SJSA1 (cell line): ENCODE measurements at places on chromosomes 12 and 14. TPM values are rescaled to one million over a fixed set of nuclear protein-coding genes. Genes with fewer than 3 reads are reported as not detected.

Gene CABP1
- total RNA-seq, result not detected in 2 replicates

Gene GNPTAB
- 14.8 and 15.9 TPM in 2 replicates for total RNA-seq

Gene RNASE2
- total RNA-seq, result not detected in 2 replicates

Gene TAS2R42
- not detected in 2 replicates for total RNA-seq

DNA sequence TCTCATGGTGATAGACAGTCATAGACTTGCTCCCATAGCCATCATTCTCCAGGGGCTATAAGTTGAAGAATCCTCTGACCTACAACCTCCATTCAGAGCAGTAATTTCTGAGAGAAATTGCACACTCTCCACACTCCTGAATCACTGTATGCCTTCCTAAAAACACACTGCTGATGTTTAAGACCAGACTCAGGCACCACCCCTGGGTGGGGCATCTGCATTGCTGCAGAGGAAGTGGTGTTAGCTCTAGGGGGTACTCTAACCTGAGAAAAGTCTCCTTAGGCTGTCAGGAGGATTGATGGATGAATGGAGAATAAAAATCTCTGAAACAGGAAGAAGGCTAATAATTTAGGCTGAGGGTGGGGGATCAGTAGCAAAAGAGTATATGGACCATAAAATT lies 436.1 kb downstream of the DAD1 start:
- H3K4me3 ChIP-seq, result no peak overlapping the region
- no peak for DNase-seq
- no peaks in the 10 kb centered on the region for H3K4me1 ChIP-seq
- no peaks in the 10 kb centered on the region for H3K27me3 ChIP-seq

GRCh38 chr12:54384591-54385041 lies at the start of gene ZNF385A:
ZNF385A (minus strand) TSS chr12:54384733; CDS start chr12:54384514, 219 bp downstream.
- H3K27ac ChIP-seq, result peak within 1 kb of the TSS; percentile 46; the same call in 1 of the 2 replicates
- no peak for DNase-seq
- H3K4me1 ChIP-seq, result peaks cover 24% of the 10 kb centered on the region
- H3K36me3 ChIP-seq, result no peaks in the 10 kb centered on the region

DNA sequence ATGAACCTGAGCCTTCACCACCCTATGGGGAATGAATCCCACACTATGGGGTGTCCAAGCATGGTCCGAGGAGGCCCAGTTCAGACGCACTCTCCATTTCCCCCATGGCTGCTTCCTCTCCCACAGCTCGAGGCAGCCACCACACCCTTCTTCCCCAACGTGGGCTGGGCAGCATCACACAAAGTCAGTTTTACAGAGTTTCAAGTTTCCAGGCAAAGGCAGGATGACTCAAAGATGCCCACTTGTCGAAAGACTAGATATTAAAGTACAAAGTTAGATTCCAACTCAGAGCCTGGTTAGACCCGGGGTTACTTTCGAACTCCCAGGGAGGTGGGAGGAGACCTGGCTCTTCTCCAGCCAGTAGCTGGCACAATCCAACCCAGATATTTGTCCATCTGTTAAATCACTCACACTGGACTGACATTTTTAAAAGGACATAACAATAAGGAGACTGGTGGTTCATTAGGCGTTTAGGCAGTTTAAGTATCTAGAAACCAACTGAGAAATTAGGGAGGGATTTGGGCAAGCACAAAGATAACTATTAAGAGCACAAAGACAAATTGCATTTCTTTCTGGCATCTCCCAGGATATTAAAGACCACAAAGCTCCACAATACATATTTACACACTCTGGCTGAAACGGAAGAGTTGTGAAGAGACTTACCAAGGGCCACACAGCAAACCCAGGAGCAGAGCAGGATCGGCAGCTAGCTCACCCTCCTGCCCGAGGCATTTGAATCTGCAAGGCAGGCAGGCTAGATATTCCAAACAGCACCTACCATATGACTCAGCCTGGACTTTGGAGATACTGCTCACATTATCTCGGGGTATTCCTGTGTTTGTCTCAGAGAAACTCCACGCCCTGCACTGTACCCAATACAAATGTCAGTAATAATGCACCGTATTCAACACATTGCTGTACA lies 34.8 kb downstream of the TMCC3 start:
- peak; percentile 54 for DNase-seq
- H3K4me3 ChIP-seq, result peak overlapping the region; percentile 3
- no peaks in the 10 kb centered on the region for H3K36me3 ChIP-seq

- peak overlapping the region; percentile 77 for H3K27ac ChIP-seq
- no peaks in the 10 kb centered on the region for H3K27me3 ChIP-seq
- H3K4me3 ChIP-seq, result no peak overlapping the region
- no peaks in the 10 kb centered on the region for H3K36me3 ChIP-seq
- DNase-seq, result peak; percentile 87
These were observed 20.3 kb upstream of the AMN1 start for GRCh38 chr12:31749024-31749704.

DNA sequence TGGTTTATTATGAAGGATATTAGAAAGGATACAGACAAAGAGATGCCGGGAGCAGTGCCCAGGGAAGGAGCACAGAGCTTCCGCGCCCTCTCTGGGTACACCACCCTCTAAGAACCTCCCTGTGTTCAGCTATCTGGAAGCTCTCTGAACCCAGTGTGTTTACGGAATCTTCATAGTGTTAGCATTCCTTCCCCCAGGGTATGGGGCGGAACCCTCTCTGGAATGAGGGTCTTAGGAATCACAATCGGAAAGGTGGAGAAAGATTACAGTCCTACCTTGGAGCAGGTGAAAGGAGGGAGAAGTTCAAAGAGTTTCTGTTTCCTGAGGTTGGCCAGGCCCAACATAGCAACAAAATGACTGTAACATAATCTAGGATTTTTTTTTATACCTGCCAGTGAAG lies 6.8 kb upstream of the NUDT4 start:
- no peaks in the 10 kb centered on the region for H3K4me1 ChIP-seq
- H3K27ac ChIP-seq, result no peak overlapping the region
- H3K27me3 ChIP-seq, result no peaks in the 10 kb centered on the region
- DNase-seq, result no peak
- no peak overlapping the region for H3K4me3 ChIP-seq
- no peaks in the 10 kb centered on the region for H3K36me3 ChIP-seq

Gene SLCO1A2
- not detected in 2 replicates for total RNA-seq

GRCh38 chr12:95231190-95231589 lies 13.6 kb downstream of the VEZT start:
- peaks cover 3% of the 10 kb centered on the region for H3K4me1 ChIP-seq
- H3K36me3 ChIP-seq, result no peaks in the 10 kb centered on the region; the same call in 1 of the 2 replicates
- no peak for DNase-seq
- H3K27me3 ChIP-seq, result no peaks in the 10 kb centered on the region
- no peak overlapping the region for H3K27ac ChIP-seq

DNA sequence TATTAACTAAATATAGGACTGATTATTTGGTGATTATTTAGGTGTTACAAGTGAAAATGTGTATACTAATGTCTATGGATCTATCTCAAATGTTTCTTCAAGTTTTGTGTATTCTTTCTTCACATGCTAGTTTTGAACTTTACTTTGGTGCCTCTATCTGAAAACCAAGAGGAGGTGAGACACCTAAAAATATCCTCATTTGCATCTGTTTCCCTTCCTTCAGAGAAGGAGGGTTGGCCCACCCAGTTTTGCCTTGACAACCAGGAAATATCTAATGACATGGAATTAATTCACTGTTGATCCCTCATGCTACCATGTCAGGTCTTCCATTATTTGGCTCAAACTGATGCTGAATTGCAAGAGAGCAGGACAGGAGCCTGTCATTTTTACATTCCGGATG lies 500.4 kb downstream of the NELL2 start:
- no peak for DNase-seq
- H3K27me3 ChIP-seq, result no peaks in the 10 kb centered on the region
- H3K4me3 ChIP-seq, result no peak overlapping the region
- H3K4me1 ChIP-seq, result no peaks in the 10 kb centered on the region
- H3K36me3 ChIP-seq, result no peaks in the 10 kb centered on the region
- H3K27ac ChIP-seq, result no peak overlapping the region
